ENCODE measurements at places on chromosomes 11 and 22.

DNA sequence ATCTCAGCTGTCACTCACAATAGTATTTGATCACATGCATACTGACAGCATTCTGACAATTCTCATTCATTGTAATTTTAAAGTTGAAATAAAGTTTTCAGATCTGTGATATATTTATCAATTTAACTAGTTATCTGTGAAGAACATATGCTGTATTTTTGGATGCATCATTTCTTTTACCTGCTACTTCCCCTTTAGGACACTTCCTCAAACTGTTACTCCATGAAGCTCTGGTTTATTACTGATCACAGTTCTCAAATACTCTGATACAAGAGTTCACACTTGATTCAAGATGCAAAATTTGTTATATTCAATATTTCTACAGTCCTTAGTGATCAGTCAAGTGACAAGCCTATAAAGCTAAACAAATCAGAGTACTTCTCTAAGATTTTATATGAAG lies 1655.2 kb downstream of the LRRC4C start:
- no peak for DNase-seq

- no peak for DNase-seq
These were observed 716.4 kb downstream of the KCNA4 start for GRCh38 chr11:29300420-29300819.

DNA sequence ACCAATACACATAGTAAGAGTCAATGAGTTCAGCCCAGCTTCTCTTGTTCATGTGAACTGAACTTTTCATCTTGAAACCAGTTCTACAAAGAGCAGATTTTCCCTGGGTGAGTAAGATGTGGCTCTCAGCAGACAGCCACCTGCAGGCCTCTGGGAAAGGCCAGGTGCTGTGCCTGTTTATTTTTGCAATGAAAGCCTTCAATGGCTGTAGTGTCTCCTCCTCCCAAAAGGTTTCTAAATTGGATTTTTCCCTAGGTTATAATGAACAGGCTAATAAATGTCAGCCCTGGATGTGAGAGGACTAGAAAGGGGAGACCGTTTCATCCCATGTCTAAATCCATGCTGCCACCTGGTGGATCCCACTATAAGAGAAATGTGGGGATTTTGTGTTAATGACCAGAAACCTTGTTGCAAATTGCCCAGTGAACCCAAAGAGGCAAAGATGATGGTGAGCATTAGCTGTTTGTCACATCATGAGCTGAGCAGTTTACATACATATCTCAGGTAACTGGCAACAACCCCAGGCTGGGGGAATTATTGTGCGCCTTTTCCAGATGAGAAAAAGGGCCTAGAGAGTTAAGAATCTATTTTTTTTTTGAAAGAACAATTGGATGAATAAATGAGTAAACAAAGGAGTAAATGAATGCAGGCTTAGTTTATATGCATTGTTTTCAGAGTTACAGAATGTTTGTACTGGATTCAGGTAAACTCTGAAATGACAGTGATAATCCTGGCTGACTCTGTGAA lies 12.7 kb downstream of the C11orf91 start:
- peak; percentile 81 for DNase-seq

GRCh38 chr11:119594639-119595249 lies 134.3 kb downstream of the NECTIN1 start:
- DNase-seq: no peak

- DNase-seq: peak; percentile 18
These were observed 9.2 kb upstream of the MRGPRF start for GRCh38 chr11:69022260-69022659.

GRCh38 chr11:64136765-64137441 lies 29.0 kb downstream of the MACROD1 start:
- no peak for DNase-seq

DNA sequence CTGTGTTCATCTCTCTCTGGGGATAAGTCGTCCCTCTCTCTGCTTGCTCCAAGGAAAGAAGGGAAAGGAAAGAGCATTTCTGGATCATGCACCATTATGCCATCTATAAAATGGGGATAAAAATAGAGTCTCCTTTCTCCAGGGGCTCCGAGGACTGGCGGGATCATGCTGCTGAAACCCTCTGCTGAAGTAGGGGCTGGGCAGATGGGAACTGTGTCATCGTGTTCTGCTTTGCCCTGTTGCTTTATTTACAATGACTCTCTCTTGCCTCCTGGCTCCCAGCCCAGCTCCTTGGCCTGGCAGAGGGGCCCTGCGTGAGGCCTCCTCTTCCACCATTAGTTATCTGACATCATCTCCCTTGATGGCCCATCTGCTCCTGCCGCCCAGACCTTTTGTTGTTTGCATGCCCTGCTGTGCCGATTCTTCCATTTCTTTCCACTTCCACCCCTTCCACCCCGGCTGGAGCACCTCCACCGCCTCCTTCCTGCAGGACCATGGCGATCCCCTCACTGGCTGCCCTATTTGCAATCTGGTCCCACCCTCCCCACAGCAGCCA lies 200.9 kb downstream of the MYO18B start:
- DNase-seq: peak; percentile 92

DNA sequence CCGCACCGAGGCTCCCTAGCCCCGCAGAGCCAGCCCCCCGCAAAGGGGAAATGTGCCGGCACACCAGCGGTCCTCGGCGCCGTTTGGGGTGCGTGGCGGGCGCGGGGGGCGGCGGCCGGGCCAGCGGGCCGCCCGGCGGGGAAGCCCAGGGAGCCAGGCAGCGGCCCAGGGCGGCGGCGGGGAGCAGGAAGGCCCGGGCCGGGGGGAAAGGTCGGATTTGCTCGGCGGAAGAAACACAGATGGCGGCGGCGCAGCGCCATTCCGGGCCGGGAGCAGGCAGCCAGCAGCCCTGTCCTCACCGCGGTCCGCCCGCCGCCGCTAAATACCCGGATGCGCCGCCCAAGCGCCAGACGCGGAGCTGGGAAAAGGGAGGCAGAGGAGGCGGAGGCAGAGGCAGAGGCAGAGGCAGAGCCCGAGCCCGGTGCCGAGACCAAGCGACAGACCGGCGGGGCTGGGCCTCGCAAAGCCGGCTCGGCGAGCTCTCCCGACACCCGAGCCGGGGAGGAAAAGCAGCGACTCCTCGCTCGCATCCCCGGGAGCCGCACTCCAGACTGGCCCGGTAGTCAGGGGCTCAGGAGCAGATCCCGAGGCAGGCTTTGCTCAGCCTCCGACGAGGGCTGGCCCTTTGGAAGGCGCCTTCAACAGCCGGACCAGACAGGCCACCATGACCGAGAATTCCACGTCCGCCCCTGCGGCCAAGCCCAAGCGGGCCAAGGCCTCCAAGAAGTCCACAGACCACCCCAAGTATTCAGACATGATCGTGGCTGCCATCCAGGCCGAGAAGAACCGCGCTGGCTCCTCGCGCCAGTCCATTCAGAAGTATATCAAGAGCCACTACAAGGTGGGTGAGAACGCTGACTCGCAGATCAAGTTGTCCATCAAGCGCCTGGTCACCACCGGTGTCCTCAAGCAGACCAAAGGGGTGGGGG lies 2.6 kb upstream of the GCAT start:
- DNase-seq: peak; percentile 95

DNA sequence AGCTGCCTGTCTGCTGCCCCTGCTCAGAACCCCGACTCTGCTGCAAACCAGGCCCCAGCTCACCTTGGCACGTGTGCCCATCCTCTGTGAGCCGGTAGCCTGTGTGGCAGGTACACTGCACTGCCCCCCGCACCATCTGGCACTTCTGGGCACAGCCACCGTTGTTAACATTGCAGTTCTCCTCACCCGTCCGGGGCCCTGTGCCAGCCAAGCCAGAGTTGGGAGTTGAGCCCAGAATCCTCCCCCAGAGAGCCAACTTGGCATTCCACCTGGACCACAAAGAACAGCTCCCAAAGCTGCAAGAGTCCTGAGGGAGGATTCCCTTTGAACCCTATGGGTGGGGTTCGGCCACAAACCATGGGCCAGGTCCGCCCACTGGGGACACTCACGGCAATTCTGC lies 22.5 kb downstream of the LRP4 start:
- DNase-seq: no peak

DNA sequence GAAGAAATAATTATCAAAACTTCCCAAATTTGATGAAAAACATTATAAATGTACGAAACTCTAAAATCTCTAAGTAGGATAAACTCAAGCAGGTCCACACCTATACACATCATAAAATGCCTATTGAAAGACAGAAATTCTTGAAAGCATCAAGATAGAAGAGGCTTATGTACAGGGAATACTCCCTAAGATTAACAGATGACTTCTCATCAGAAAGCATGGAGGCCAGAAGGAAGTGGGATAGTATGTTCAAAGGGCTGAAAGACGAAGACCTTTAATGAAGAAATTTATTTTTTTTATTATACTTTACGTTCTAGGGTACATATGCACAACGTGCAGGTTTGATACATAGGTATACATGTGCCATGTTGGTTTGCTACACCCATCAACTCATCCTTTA lies 45.3 kb upstream of the KCNA4 start:
- DNase-seq: no peak

- no peak for DNase-seq
These were observed 772 bp downstream of the TBC1D10C start for GRCh38 chr11:67404515-67405195.

DNA sequence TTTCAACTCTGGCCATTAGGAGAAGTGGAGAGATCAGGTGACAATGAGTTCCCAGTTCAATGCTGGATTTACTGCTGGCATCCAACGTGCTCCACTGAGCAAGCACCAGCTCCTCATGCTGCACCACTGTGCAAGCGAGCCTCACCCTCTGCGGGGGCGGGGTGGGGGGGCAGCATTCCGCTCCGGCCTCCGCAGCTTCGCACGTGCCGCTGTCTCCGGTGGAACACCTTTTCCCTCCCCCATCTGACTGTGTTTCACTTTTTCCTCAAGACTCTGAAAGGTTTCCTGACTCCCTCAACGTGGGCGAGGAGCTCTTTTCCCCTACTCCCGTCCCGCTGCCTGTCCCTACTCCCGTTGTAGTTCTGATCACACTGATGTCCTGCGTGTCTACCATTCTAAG lies 835 bp upstream of the RHOD start:
- DNase-seq: peak; percentile 34

DNA sequence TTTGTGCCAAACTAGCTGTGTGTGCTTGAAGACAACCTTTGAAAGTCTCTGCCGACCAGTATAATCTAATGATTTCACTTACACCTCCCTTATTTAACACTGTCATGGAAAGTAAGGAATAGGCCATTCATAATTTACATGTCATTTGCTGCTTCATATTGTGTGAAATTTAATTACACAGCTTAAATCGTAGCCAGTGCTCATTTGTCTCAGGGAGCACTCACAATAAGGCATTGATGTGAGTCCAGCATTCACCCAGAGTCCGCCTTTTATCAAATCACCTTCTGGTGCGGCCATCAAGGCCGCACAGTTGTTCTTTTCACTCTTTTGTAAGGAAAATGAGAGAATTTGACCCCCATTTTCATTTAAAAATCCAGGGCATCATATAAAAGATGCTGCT lies 46.9 kb downstream of the PAX6 start:
- no peak for DNase-seq

GRCh38 chr22:38921120-38921519 lies 36.3 kb upstream of the APOBEC3A start:
- peak; percentile 50 for DNase-seq

- DNase-seq: no peak
These were observed 1504.8 kb downstream of the BRD1 start for GRCh38 chr22:48322907-48323306.

DNA sequence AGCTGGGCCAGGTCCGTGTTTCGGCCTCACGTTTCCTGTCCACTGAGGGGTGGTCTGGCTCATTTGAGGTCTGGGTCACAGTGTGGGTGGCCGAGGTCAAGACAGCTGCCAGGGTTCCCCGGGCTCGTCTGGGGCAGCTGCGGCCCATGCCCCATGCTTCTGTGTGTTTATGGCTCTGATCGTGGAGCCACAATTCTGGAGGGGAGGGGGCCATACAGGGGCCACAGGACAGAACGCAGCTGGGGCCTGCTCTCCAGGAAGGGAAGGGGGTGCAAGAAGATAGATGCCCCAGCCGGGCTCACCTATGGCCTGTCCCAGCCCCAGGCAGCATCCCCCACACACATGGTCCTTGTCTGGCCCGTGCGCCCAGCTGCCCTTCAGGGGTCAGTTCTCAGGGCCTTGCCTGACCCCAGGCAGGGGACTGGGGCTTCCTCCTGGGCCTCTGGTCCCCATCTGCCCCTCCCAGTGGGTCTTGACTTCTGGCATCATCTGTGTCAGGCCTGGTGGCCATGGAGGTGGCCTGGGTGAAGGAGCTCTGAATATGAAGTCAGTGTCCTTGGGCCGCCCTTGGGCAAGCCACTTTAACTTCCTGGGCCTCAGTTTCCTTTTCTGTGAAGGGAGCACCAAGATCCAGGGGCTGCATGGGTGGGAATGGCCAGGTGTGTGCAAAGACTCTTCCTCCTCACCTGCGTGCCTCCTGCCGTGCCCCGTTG lies 8.4 kb downstream of the TSPAN32 start:
- DNase-seq: no peak

GRCh38 chr11:10287766-10288715 lies 6.0 kb downstream of the SBF2 start:
- DNase-seq: no peak

GRCh38 chr11:69010964-69011623 lies 2.0 kb downstream of the MRGPRF start:
- peak; percentile 92 for DNase-seq

DNA sequence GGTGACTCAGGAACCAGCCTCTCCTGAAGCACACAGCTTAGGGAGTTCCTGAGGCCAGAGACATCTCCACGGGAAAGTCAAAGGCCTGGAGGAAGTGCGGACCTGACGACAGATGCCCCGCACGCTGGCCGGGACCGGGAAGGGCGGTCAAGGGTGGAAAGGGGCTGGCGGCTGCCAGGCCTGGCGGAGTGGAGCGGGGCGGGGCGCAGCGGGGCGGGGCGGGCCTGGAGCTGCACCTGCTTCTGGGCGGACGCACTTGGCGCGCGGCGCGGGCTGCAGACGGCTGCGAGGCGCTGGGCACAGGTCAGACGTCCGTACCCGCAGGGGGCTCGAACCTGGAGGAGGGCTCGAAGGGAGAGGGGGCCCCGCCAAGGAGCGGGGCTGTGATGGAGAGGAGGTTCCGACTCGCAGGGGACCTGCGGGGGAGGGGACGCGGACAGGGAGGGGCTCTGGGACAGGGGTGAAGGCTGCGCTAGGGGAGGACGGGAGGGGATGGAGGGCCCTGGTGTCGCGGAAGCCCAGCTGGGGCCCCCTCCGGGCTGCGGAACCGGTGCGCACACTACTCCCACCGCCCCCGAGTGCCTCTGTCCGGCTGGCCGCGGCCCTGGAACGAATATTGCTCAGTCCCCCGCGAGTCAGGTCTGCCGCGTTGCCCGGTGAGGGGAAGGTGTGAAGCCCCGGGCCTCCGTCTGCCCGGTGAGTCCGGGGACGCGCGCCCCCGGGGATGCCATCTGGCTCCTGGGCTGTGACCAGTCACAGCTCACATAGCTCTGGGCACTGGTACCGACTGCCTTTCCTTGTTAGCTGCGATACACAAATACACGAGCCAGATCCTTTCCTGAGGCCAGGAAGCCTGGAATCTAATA lies at the start of gene TMEM45B:
TMEM45B (plus strand) TSS at position 253 of the 866 bp plus-strand sequence. CDS start 36,635 bp downstream, outside the sequence.
- peak; percentile 51 for DNase-seq

GRCh38 chr11:33868647-33869461 lies 23.0 kb downstream of the LMO2 start:
- no peak for DNase-seq

Data from tongue (tissue), 3 donors.